CD4-positive, alpha-beta T cell treated with Interleukin-6 at 100 ng/mL for 8 hours (primary cell): ENCODE measurements at places on chromosomes 11 and 22.
A peak's percentile ranks its signal among the peaks of the same experiment; 100 is the strongest.

DNA sequence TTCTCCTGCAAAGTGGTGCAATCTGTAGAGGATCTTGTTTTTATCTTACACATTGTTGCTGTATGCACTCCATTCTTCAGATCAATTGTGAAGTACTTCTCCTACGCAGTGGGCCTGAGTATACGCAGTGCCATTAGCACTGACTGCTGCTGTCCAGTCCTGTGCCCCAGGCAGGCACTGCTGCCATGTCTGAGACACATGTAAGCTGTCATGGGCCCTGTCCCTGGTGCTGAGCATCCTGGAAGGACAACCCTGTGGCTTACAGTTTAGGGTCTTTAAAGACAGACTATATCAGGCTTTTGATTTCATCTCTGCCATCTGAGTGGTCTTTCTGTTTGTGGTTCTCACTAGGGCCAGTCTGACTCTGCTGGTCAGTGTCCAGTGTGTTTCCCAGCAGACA lies 44.8 kb upstream of the PTPN5 start:
- DNase-seq, result no peak

- no peak for DNase-seq
These were observed 468 bp downstream of the DDIAS start for GRCh38 chr11:82901922-82902485.

DNA sequence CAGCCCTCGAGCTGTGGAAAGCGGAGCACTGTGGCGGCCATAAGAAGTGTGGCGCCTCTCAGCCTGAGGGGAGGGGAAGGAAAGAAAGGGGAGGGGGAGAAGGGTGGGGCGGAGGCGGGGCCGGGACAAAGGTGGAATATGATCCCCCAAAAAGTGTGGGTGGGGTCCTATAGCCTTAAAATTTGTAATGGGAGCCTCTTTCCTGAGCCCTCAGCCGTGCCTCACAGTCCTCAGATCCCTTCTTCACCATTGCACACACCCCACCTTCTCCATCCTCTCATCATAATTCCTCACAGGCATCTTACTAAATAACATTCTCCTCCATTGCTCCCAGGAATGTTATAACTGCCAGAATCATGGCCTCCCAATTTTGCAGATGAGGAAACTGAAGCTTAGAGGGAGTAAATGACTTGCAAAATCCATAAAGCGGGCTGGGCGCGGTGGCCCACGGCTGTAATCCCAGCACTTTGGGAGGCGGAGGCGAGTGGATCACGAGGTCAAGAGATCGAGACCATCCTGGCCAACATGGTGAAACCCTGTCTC lies 600 bp upstream of the RAB6A start:
- no peak for DNase-seq

- DNase-seq, result no peak
These were observed 68.3 kb downstream of the NFAM1 start for GRCh38 chr22:42363892-42364291.

- DNase-seq, result no peak
These were observed 12.8 kb downstream of the MAPK8IP2 start for GRCh38 chr22:50613291-50613981.

GRCh38 chr22:32446321-32446720 lies 17.9 kb downstream of the BPIFC start:
- no peak for DNase-seq

DNA sequence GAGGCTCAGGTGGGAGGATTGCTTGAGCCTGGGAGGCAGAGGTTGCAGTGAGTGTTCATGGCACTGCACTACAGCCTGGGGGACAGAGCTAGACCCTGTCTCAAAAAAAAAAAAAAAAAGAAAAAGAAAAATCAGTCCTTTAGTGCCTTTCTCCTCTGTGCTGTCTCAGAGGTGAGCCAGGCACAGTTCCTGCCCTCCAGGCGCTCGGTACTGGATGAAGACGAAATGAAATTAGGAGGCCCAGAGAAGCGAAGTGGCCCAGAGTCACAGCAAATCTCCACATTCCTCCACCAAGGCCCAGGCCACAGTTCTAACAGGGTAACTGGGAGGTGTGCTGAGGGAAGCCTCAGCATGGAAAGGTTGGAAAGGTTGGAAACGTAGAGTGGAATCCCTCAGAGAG lies 4.9 kb downstream of the PLEKHB1 start:
- DNase-seq, result no peak

- DNase-seq, result no peak
These were observed 60.5 kb downstream of the IGLL1 start for GRCh38 chr22:23519442-23520157.

DNA sequence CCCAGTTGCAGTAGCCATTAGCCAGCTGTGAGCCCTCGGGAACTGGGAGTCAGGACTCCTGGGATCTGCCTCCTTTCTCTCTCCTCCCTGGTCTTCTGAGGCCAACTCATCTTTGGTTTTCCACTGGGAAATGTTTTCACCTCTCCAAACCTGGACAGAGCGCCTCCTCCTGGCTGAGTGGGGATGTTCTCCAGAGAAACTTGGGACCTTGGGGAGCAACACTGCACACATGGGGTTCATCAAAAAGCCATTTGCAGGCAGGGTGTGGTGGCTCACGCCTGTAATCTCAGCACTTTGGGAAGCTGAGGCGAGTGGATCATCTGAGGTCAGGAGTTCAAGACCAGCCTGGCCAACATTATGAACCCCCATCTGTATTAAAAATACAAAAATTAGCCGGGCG lies 145.4 kb downstream of the NECTIN1 start:
- DNase-seq, result no peak

DNA sequence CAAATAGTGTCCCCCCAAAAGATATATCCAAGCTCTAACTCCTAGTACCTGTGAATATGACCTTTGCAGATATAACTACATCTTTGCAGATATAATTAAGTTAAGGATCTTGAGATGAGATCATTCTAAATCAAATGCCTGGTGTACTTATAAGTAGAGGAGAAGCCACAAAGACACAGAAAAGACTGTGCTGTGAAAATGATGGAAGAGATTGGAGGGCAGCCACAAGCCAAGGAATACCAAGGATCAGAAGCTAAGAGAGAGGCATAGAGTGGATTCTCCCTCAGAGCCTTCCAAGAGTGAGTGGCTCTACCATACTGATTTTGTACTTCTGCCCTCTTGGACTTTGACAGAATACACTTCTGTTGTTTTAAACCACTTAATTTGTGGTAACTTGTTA lies 7.5 kb upstream of the CAVIN3 start:
- DNase-seq, result no peak

- no peak for DNase-seq
These were observed 405.7 kb downstream of the AASDHPPT start for GRCh38 chr11:106482917-106483785.

DNA sequence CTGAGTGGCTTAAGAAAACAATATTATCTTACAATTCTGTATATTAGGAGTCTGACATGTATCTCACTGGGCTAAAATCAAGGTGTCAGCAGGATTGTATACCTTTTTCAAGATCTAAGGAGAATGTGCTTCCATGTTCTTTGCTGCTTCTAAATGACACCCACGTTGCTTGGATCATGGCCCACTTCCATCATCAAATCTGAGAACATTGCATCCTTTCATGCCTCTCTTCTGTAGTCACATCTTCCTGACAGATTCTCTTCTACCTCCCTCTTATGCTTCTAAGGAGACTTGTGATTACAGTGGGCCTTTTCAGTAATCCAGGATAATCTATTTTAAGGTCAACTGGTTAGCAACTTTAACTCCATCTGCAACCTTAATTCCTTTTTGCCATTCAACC lies 499.4 kb downstream of the FAM181B start:
- DNase-seq, result no peak

- DNase-seq, result peak; percentile 70
These were observed at the start of gene ARHGEF12 for GRCh38 chr11:120335908-120336640. ARHGEF12 (plus strand) TSS chr11:120336413; CDS start chr11:120337244, 831 bp downstream.

- no peak for DNase-seq
These were observed 30.1 kb upstream of the KCNJ11 start for GRCh38 chr11:17418444-17419081.

- DNase-seq, result no peak
These were observed 32.3 kb downstream of the MRGPRD start for GRCh38 chr11:68948496-68948895.

- DNase-seq, result peak; percentile 58
These were observed 25.7 kb upstream of the HMGXB4 start for GRCh38 chr22:35231585-35232084.

- no peak for DNase-seq
These were observed at the start of gene GAL3ST1 for GRCh38 chr22:30574095-30574981. GAL3ST1 (minus strand) TSS chr22:30574665; CDS start chr22:30557392, 17,273 bp downstream.

- no peak for DNase-seq
These were observed 44.3 kb downstream of the TBC1D22A start for GRCh38 chr22:46806794-46807193.

DNA sequence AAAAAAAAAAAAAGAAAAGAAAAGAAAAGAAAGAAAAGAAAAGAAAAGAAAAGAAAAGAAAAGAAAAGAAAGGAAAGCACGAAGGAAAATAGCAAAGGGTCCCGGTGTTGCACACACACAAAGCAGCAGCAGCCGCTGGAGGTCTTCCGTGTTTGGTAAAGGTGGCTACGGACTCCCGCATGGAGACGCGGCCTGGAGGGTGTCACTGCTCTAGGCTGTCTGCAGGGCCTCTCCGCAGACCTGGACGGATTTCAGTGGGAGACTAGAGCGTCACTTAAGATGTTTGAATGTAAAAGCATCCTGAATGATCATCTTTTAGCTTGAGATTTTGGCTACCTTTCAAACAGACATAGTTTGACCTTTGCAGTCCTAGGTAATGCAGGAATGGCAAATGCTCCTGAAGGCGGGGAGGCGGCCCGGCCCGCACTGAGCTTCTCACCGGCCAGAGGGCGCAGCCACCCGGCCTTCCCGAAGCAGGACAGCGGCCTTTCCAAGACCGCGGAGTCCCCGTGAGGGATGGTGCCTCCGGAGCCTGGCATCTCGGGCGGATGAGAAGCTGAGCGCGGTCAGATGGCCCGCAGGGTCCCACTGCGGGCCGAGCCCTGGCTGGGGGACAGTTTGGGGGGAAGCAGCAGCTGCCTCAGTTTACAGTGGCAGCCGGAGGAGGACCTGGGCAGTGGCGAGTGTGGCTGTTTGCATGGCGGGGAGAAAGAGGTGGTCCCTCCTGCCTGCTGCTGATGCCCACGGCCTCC lies 18.5 kb downstream of the KRTAP5-5 start:
- DNase-seq, result no peak

DNA sequence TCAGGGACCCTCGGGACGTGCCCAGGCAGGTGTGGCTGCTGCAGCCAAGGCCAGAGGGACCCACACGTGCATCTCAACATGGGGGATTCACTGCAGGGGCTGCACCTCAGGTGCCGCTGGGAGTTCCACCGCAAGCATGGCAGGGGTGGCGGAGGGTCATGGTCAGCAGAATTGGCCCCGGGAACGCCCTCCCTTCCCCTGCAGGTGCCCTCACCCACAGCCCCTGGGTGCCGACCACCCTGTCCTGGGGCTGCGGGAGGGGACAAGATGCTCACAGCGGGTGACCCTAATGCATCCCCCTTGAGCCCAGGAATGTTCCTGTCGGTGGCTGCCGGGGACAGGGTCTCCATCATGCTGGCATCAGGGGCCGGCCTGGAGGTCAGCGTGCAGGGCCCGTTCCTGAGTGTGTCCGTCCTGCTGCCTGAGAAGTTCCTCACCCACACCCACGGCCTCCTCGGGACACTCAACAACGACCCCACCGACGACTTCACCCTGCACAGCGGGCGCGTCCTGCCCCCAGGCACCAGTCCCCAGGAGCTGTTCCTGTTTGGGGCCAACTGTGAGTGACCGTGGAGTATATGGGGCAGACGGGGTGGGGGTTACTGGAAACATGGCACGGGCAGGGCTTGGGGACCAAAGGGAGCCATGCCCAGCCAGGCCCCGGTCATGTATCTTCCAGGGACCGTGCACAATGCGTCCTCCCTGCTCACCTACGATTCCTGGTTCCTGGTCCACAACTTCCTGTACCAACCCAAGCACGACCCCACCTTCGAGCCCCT lies 5.8 kb downstream of the SUSD2 start:
- no peak for DNase-seq

DNA sequence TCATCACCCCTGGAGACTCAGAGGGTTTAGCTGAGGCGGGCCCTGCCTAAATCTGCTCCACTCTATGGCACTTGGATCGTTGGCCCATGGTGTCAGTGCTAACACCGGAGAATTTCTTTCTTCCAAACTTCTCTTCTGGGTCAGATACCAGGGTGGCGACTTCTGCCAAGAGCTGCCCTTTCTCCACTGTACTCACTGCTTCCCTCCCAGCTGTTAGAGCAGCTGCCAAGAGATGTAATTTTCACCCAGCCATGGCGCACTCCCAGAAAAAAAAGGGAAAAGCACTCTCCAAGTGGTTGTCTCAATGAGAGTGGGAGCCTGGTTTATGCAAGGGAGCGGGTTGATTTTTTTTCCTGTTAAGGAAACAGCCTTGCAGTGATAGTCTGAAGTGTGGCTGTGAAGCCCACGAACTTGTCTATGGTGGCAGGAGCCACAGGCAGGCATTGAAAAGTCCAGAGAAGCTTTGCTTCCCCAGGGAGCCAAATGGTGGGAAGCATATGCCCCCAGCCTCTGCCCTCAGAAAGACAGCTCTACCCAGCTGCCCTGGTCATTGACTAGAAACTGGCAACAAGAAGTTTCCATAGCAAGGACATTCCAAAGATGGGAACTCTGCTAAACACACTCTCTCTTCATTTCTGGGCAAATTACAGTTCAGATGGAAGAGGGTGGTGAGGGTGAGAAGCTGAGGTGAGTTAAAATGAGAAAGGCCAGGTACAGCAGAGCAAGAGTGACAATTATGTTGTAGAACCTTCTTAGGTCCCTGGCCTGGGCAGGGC lies 10.7 kb downstream of the PCSK7 start:
- DNase-seq, result no peak

GRCh38 chr11:29190313-29190712 lies 826.5 kb downstream of the KCNA4 start:
- DNase-seq, result no peak

DNA sequence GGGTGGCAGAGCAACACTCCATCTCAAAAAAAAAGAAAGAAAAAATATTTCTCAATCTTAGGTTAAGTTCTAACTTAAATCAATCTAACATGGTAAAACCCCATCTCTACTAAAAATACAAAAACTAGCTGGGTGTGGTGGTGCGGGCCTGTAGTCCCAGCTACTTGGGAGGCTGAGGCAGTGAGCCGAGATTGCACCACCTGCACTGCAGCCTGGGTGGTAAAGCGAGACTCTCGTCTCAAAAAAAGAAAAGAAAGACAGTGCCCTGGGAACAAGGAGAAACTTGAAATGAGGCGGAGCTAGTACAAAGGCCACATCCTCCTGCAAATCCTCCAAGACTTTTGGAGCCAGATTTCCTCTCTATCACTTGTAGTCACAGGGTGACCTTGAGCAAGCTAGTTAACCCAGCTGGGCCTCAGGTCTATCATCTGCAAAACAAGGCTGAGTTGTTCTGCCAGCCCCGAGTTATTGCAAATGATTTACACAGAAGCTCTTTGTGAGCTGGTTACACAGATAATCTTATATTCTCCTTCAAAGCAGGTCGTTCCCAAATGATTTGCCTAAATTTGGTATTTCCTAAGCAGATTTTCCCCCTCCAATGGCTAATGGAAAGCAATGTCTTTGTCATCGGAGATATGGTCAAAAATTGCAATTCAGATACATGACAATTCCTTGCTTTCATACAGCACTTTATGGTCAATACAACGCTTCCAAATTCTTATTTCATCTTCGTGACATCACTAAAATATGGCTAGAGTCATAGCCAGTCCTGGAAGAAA lies 1.9 kb downstream of the ANKRD54 start:
- DNase-seq, result no peak
